ENCODE measurements at places on chromosomes 7 and 10. TPM values are rescaled to one million over a fixed set of nuclear protein-coding genes. Genes with fewer than 3 reads are reported as not detected.

SH2D4B gene
- 1.6 TPM for polyA plus RNA-seq

NRG3 gene
- 12.7 TPM for polyA plus RNA-seq

IGFBP3 gene
- 1.6 TPM for polyA plus RNA-seq

MYO3A gene
- 3.0 TPM for polyA plus RNA-seq

DDC gene
- polyA plus RNA-seq, result 42.9 TPM

RADIL gene
- polyA plus RNA-seq, result 6.6 TPM

SP8 gene
- polyA plus RNA-seq, result 8.4 TPM

GRM3 gene
- polyA plus RNA-seq, result 15.9 TPM

ANKRD61 gene
- polyA plus RNA-seq, result not detected
